Kidney epithelial cell (primary cell): ENCODE measurements at places on chromosomes 7 and 10. TPM values are rescaled to one million over a fixed set of nuclear protein-coding genes. Genes with fewer than 3 reads are reported as not detected.
A peak's percentile ranks its signal among the peaks of the same experiment; 100 is the strongest.

- no peak for DNase-seq
These were observed 219.7 kb upstream of the STK17A start for GRCh38 chr7:43363035-43363791.

DNA sequence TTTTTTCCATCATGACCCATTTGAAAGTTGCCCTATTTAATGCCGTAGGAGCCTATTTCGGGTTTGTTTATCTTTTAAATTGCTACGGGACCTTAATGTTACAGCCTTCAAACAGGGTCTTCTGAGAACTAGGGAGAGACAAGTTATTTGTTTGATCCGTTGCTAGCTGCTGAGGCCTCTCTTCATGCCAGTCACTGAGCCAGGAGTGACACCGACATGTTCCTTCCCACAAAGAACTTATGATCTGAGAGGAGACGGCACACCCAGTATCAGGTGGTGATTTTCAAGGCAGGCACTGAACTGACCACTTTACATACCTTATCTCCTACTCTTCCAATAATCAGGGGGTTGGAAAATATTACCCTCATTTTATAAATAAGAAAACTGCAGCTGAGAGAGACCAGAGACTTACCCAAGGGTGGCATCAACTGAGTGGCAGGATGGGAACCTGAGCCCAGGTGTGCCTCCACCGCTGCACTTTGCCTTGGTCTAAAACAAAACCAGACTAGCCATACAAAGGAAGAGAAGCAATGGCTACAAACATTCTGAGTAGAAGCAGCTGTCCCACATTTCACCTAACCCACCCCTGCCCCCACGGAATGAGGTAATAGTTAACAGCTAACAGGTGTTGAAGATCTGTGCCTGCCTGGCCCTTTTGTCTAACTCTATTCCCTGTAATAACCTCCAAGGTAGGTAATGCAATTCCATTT lies 40.5 kb downstream of the PPP1R3C start:
- DNase-seq: no peak

DNA sequence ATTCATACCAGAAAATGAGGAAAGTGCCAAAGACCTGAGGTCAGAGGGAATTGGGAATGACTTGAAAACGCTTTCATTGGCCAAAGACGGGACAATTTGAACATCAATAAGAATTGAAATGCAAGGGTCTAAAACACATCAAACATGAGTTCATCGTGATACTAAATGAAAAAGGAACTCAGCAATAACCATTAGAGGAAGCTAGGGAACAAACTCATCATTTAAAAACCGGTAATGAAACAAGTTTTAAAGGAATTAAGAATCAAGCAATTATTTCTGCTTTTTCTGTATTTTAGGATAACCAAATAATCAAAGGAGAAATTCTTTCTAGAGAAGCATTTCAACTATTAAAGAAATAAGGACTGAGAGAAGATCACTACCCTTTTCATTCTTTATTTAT lies 303.1 kb downstream of the ARHGAP12 start:
- no peak for DNase-seq

- DNase-seq: no peak
These were observed 27.2 kb downstream of the GTF2IRD1 start for GRCh38 chr7:74480861-74481417.

DNA sequence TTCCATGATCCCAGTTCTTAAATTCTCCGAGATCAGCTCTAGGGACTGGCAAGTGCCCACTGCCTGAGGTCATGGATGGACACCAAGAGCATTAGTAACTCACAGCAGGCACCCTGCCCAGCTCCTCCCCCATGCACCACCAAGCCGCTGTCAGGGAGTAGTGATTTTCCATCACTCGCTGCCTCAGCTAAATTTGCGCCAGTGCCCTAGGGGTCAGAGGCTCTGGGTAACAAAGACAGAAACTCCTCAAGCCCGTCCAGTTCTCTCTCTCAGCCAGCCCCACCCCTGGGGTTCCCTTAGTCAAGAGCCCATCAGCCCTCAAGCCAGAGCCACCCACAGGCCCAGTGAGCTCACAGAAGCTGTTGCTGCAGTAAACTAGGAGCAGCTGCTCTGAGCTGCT lies 30.0 kb downstream of the PAX2 start:
- DNase-seq: peak; percentile 29

SBDS gene
- 102 and 109 TPM in 2 replicates for total RNA-seq
